Parietal lobe (tissue), 2 donors: ENCODE measurements at places on chromosomes 16 and 17. TPM values are rescaled to one million over a fixed set of nuclear protein-coding genes. Genes with fewer than 3 reads are reported as not detected.

The EVPL gene
- not detected for total RNA-seq

The ACAP1 gene
- total RNA-seq: not detected

The MYOCD gene
- under 0.01 TPM for total RNA-seq

The SDK2 gene
- 19.4 TPM for total RNA-seq

The ZNF205 gene
- total RNA-seq: 14.4 TPM

The ABCA8 gene
- total RNA-seq: 3.8 TPM

The C17orf50 gene
- total RNA-seq: not detected

The DNAAF8 gene
- 0.31 TPM for total RNA-seq

The RASD1 gene
- 9.1 TPM for total RNA-seq

The TERB1 gene
- not detected for total RNA-seq

The ITGA2B gene
- total RNA-seq: 8.8 TPM

The SPN gene
- total RNA-seq: under 0.01 TPM

The HBQ1 gene
- total RNA-seq: 4.1 TPM

The XAF1 gene
- 3.8 TPM for total RNA-seq

The DCTPP1 gene
- 16.3 TPM for total RNA-seq

The CLEC18A gene
- 3.1 TPM for total RNA-seq

The NEUROD2 gene
- 116 TPM for total RNA-seq

The NPIPB2 gene
- total RNA-seq: 18.8 TPM

The PPL gene
- total RNA-seq: 0.94 TPM
